ENCODE measurements at places on chromosomes 13 and 19.

DNA sequence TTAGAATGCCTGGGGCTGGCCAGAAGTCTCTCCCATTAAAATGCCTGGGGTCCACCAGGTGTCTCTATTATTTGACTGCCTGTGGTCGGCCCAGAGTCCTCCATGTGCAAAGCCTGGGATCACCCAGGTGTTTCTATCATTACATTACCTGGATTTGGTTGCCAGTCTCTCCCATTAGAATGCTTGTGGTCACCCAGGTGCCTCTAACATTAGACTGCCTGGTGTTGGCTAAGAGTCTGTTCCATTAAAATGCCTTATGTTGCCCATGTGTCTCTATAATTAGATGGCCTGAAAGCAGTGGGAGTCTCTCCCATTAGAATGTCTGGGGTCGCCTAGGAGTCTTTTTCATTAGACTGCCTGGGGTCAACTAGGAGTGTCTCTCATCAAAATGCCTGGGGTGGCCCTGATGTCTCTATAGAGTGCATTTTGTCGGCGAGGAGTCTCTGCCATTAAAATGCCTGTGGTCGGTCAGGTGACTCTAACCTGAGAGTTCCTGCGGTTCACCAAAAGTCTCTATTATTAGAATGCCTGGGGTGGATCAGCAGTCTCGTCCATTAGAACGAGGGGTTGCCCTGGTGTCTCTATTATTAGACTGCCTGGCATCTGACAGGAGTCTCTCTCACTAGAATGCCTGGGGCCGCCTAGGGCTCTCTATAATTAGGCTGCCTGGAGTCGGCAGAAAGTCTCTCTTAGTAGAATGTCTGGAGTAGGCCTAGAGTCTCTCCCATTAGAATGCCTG, 1540.5 kb downstream of the UQCRFS1 start:
- no peak for DNase-seq

GRCh38 chr19:44570984-44571684, 41.7 kb upstream of the CEACAM20 start:
- DNase-seq, result peak; percentile 68

DNA sequence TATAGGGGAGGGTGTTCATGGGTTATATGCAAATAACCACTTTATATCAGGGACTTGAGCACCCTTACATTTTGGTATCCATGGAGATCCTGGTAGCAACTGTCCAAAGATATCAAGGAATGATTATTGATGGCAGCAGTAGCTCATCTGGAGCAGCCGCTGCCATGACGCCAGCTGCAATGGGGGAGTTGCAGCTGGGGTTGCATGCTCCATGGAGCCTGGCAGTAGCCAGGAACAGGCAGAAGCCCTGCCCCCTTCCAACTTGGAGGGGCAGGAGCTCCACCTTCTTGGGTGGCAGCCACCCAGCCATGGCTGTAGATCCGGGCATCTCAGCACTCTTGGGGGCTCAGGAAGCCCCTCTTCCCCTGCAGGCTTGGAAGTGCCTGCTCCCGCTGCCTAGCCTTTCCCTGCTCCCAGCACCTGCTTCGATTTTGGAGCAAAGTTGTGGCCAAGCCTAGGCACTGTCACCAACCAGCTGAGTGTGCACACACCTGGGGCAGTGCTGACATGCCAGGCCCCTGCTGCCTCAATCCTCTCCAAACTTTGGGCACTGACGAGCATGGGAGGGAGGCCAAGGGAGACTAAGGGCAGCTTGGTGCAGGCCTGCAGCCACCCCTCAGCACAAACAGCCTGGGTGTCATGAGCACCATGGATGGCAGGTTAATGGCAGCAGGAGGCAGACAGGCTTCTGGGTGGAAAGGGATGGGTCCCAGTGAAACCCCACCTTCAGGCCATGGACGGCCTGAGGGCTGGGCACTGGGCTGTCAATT, 235.6 kb upstream of the CSNK1A1L start:
- DNase-seq, result no peak

DNA sequence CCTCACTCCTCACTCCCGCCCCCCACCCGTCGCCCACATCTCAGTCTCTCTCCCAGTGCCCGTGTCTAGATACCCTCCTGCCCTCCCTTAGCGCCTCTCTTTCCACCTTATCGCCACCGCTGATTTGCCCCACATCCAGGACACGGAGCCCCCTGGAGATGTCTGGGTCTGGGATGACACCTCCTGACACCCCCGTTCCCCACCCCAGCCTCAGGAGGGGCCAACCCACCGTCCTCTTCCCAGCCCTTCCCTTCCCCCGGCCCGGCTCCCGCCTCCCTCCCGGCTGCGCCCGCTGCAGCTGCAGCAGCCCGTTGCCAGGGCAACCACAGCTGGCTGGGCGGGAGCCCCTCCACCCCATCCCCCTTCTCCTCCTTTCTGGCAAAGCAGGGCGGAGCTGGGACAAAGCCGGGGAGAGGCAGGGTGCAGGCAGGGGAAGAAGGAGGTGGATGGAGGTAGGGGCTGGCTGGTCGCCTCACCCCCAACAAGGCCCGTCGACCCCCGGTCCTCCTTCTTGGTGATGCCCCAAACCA, 13.5 kb downstream of the DPF1 start:
- DNase-seq, result no peak

- no peak for DNase-seq
Measured at GRCh38 chr13:56338421-56338820, 802.3 kb upstream of the PRR20A start.

DNA sequence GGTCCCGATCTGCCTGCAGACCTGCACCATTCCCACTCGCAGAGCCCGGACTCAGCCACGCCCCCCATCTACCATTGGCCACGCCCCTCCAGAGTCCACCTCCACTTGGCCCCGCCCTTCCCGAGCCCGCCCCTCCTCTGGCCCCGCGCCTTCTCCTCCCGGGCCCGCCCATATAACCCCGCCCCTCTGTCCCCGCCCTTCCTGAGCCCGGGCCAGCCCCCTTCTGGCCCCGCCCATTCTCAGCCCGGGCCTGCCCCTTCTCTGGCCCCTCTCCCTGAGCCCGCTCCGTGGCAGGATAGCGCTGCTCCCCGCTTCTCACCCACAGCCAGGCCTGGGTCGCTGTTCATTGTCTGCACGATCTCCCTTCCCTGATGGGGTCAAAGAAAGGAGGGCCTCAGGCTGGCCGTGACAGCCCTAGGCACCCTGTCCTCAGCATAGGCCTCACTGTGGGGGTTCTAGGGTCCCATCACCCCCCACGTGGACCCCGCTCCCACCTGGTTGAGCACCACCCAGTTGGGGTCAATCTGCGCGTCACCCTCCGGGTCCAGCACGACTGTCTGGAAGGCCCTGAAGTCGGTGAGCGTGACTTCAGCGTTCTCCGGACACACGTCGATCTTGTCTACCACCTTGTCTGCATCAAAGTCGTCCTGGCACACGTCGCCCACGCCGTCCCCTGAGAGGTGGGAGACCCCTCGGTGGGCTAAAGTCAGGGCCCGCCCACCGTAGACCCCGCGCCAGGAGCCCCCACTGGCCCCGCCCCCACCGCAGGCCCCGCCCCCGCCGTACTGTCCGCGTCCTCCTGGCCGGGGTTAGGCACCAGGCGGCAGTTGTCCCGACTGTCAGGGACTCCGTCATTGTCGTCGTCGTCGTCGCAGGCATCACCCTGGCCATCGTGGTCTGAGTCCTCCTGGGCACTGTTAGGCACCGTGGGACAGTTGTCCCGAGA, 5.7 kb downstream of the COMP start:
- DNase-seq, result peak; percentile 95

DNA sequence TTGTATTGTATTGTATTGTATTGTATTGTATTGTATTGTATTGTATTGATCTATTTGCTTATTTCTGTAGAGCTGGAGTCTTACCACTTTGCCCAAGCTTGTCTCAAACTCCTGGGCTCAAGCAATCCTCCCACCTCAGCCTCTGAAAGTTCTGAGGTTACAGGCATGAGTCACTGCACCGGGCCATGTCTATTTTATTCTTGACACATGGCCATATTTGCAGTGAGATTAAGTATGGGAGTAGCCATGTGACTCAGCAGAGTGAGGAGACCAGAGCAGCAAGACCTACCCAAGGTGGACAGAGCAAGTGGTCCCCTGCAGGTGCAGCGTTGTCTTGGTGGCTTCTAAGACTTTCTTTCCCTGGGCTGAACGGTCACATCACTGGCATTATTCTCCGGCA, 49.1 kb upstream of the UBAC2 start:
- peak; percentile 38 for DNase-seq

- peak; percentile 72 for DNase-seq
Measured at GRCh38 chr19:53102756-53103233, 427 bp downstream of the ZNF160 start.

DNA sequence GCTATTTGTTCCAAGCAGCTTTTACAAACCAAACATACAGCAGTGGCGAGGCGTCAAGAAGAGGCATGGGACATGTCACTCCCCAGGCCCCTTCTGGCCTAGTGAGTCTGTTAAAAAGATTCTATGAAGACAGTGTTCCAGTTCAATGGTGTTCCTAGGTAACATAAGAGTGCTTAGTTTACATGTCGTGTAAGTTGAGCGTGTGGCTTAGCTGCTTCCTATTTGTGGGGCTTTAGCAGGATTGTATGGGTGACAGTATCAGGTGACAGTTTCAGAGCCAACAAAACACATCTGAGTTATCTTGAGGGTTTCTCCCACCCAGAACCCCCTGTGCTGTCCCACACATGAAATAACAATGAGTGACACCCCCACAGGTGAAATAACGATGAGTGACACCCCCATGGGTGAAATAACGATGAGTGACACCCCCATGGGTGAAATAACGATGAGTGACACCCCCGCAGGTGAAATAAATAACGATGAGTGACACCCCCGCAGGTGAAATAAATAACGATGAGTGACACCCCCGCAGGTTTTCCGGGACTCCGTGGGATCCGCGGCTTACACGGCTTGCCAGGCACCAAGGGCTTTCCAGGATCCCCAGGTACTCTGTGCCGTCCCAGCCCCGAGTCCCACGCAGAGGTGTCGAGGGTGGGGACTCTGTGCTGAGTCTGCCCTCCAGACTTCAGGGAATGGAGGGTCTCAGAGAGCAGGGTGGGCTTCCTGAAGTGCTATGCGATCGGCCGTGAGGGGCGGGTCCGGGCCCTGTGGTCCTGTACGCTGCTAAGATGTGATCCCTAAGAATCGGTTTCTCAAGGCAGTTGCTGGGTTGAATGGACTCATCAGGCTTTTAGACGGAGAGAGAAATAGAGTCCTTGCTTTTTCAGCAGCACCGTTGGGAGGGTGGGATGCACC, 68.6 kb downstream of the RAB20 start:
- DNase-seq, result no peak

DNA sequence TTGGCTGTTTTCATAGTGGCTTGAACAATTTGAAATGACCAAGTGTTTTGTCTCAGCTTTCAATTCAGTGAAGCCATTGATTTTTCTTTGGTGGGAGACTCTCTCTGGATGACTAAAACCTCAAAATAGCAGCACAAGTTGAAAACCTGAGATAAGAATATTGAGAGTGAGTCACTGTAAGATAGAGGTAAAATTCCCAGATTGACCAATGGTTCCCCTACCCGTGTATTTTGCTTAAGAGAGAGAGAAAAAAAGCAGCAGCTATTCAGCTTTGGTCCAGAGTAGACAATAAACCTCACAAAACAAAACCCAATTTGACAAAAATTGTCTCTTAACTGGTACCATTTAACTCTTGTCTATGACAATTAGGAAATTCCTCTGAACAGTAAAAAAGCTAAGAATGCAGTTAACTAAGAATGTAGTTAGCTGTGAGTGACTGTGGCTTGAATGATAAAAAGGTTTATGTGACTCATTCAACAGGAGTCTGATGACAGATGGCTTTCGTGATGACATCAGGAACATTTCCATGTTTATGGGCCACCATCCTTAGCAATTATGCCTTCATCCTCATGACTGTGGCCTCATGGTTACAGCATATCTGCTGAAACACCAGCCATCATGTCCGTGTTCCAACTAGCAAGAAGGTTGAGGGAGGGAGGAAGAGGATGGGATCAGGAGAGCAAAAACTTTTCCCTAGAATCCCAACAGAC, 356.9 kb downstream of the NDFIP2 start:
- DNase-seq, result no peak

- no peak for DNase-seq
Measured at GRCh38 chr13:82062772-82063171, 1721.8 kb upstream of the SPRY2 start.

- no peak for DNase-seq
Measured at GRCh38 chr13:98188544-98189166, 11.6 kb upstream of the RNF113B start.

DNA sequence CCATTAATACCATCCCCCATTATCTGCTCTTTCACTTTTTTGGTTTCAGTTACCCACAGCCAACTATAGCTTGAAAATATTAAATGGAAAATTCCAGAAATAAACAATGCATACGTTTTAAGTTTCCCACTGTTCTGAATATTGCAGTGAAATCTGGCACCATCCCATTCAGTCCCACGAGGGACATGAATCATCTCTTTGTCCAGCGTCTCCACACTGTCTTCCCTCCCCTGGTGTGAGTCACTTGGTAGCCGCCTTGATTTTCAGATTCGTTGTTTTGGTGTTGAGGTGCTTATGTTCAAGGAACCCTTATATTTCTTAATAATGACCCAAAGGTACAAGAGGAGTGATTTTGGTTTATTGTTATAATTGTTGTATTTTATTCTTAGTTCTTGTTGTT, 246.1 kb downstream of the DCT start:
- no peak for DNase-seq

DNA sequence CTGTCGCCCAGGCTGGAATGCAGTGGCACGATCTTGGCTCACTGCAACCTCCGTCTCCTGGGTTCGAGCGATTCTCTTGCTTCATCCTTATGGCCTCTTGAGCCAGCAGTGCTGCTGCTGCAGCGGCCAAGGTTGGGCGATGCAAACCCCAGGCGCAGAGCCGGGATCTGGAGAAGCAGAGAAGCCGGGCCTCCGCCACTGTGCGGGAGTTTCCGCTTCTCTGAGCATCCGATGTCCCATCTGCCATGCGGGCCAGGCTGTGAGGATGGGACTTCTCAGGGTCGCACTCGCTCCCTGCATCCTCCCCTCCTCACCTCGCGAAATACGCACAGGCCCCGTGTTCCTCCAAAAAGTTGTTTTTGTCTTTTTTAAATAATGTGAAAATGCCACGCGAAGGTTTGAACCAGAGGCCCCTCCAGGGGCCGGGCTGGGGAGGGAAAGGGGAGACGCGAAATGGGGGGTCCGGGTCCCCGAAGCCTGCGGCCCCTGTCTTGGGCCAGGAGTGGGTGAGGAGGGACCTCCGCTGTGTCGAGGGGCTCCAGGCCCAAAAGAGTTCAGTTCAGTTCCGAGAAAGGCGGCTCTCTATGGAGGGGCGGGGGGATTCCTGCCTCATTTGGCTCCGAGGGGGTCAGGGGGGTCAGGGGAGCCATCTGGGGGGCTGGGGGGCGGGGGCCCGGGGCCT, 15.9 kb downstream of the CYTH2 start:
- no peak for DNase-seq

- DNase-seq, result peak; percentile 31
Measured at GRCh38 chr13:45718063-45718462, 15.9 kb downstream of the CBY2 start.

- no peak for DNase-seq
Measured at GRCh38 chr19:3084943-3085342, 9.2 kb upstream of the GNA11 start.

DNA sequence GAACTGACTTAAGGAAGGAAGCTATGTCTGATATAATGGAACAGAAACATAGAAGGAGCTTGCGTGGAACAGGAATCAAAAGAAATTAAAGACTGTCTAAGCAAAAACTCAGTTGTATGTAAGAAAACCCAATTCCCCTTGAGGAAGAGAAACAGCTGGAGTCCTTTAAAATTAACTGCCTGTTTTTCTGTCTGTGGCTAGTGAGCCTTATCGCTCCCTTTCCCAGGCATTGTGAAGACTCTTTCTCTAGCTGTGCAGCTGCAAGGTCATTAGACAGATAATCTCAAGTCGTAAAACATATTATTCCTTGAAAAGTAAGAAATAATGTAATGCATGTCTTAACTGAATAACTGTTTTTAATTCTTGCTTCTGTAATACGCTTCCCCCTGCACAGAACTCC, 39.7 kb upstream of the IGSF23 start:
- DNase-seq, result no peak

Data from erythroblast (primary cell).